ENCODE measurements at places on chromosomes 6 and 20.

DNA sequence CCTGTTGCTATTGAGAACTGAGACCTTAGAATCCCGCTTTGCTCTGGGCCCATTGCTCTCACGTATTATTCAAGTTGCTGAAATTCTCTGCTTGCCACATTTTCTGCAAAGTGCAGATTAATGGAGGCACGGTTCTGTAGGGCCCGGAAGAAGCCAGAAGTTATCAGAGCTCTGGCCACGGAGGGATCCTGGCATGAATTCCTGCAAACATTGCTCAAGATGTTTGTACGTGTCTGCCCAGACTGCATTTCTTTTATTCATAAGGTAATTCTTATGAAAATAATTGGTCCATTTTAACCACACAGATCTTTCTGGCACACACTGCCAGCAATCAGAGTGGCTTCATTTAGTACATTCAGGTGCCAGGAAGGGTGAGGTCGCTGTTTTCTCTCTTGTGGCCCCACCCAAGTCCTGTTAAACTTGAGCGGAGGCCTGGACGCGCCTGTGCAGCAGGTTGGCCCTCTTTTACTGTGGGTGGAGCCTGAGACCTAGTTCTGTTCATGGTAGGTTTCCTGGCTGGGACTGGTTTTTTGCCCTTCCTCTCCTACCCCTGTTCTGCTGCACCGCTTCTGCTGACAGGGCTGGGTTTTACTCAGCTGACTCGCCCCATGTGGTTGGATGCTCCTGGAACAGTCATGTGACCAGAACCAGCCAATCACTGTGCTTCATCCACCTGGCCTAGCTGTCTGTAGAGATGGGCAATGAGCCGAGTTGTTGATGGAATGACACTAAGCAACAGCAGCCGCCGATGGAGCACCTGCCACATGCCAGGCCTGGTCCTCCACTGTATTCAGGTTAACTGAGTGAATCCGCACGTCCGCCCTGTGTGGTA, 230.2 kb downstream of the CDH4 start:
- DNase-seq = no peak

GRCh38 chr6:41651246-41651961, 13.1 kb downstream of the MDFI start:
- no peak for DNase-seq

DNA sequence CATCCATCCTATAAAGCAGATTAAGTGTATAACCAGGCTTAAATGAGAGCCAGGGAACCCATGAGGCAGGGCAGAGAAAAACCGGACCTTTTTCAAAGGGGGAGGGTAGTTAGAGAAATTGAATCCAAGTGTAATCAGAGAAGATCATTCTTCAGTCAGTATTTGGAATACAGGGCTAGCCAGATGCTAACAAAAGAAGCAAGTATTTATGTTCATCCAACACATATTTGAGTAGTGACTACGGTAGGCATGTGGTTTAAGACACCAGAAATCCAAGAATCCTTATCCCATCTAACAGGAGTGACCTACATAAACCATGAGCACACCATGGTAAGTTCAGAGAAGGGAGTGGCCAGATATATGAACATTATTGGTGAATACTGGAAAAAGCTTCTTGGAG, 46.8 kb upstream of the FAM83C start:
- no peak for DNase-seq

- peak; percentile 66 for DNase-seq
These were observed 942.9 kb upstream of the EPHA7 start for GRCh38 chr6:94362061-94362864.

GRCh38 chr20:9081423-9081966, 12.6 kb downstream of the PLCB4 start:
- DNase-seq = no peak

DNA sequence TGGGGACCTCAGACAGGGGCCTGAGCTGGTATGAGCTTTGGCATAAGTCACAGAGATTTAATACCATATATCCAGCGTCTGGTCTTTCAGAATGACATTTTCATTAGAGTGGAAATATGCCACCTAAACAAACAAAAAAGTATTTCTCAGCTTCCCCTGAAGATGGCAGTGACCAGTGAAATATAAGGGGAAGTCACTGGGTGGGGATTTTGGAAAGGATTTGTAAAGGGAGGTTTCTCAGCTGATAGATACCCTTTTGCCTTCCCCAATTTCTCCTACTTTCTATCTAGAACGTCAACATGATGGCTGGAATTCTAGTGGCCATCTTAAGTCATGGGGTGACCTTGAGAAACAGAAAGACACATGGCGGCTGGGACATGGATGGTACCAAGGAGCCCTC, 137.7 kb upstream of the LRFN2 start:
- DNase-seq = no peak

DNA sequence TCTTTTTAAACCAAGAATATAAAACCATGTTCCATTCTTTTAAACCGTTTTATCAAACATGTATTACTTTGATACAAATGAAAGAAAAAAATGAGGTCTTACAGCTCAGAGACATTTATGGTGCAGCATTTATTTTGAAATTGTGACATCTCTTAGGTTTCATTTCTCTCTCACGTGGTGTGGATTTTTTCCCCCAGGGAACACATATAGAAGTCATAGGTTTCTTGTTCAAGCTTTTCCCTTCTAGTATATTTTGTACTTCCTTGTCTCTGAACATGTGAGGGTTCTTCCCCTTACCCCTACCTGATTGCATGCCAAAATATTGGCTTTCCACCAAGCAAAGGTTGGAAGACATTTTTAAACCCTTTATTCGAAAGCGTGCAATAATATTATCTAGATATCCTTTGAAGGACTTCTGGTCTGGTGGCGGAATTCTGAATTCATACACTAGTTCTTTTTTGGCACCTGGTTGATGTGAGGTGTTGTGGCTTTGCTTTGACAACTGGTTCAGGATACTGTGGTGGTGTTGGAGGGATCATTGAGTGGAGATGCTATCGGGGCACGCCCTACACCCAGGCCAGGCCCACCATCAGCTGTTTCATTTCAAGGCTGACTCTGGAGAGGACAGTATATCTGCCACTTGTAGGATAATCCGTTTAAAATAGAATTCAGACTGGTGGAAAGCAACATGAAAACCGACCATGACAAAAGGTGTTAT, 5.6 kb upstream of the FAM50B start:
- DNase-seq = no peak

GRCh38 chr6:145209272-145209671, 526.0 kb downstream of the EPM2A start:
- no peak for DNase-seq

DNA sequence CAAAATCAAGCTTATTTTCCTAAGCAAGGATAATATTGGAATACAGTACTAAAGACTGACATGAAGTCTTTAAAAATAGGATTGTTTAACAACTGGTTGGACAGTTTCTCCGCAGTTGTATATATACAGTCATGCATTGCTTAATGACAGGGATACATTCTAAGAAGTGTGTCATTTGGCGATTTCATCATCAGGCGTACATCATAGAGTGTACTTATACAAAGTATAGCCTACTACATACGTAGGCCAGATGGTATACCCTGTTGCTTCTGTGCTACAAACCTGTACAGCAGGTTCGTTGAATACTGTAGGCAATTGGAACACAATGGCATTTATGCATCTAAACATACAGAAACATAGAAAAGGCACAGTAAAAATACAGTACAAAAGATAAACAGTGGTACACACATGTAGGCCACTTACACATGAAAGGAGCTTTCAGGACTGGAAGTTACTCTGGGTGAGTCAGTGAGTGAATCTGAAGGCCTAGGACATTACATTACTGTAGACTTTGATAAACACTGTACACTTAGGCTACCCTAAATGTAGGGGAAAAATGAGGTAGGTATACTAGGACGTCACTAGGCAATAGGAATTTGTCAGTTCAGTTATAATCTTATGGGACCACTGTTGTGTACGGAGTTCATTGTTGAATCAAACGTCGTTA, 20.1 kb downstream of the HECA start:
- no peak for DNase-seq

GRCh38 chr6:121828146-121828886, 392.9 kb downstream of the GJA1 start:
- no peak for DNase-seq

DNA sequence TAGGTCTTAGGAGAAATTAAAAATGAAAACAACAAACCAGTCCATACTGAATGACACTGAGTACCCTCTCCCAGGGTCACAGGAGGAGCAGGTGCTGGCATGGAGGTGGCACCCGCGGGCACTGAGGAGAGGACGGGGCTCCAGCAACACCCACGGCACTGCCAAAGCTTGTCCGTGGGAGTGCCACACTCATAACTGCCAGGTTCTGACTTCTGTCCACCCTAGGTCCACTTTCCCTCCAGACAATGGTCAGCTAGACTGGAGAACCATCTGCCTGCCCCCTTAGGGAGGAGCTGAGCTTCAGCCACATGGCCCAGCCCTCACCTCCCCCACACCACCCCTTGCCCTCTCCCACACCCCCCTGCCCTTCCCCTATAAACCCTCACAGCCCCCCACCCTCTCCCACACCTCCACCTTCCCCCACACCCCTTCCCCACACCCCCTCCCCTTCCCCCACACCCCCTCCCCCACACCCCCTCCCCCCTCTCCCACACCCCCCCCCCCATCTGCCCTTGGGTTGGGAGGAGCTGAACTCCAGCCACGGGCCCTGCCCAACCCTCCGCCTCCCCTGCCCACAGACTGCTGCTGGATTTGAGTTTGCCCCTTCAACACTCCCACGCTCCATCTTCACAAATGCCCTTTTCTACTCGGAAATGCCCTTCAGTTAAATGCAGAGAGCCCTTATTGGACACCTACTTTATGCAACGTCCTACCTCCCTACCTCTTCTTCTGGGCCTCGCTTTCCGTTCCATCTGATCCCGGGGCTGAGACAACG, 129.6 kb downstream of the TAF4 start:
- DNase-seq = no peak

- no peak for DNase-seq
These were observed 50.9 kb upstream of the TAB2 start for GRCh38 chr6:149266659-149267058.

- DNase-seq = no peak
These were observed 1.1 kb downstream of the CENPB start for GRCh38 chr20:3785240-3786125.

DNA sequence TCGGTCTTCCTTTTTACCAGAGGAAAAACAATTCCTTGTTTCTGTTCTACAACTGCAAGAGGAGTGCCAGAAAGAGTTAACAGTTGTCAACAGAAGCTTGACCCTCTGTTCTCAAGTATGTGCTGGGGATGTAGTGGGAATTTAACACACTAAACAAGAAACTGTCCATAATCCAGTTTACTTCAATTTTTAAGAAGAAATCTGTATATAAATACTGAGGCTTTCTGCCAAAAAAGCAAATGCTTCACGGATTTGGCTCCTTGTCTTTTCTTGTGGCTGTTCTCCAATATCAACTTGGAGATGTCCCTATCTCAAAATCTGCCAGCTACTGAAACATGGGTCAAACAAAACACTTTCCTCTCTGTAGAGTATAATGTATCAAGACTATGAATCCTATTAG, 26.8 kb downstream of the REV3L start:
- DNase-seq = no peak

DNA sequence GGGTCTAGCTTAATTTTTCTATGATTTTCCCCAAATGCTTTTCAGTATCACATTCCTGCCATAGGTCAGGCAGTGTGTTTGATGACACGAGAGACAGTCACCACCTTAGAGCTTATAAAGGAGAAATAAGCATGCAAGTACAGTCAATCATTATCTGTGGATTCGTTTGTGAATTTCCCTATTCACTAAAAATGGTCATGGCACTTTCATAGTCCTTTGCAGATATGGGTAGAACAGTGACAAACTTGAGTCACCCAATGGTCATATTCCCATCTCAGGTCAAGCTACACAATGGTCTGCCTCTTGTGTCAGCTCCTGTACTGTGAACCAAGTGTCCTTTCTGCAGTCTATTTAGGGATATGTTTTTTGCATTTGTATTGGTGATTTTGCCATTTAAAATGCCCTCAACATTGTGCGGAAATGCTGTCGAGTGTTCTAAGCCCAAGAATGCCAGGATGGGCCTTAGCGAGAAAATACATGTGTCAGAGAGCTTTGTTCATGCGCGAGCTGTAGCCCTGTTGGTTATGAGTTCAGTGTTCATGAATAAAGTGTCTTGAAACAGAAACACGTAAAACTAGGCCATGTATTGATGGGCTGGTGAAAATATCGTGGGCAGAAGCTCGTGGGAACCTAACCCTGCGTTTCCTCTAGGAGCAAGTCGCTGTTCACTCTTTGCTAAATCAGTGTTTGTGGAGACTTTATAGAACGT, 19.8 kb downstream of the SUMO4 start:
- DNase-seq = no peak

DNA sequence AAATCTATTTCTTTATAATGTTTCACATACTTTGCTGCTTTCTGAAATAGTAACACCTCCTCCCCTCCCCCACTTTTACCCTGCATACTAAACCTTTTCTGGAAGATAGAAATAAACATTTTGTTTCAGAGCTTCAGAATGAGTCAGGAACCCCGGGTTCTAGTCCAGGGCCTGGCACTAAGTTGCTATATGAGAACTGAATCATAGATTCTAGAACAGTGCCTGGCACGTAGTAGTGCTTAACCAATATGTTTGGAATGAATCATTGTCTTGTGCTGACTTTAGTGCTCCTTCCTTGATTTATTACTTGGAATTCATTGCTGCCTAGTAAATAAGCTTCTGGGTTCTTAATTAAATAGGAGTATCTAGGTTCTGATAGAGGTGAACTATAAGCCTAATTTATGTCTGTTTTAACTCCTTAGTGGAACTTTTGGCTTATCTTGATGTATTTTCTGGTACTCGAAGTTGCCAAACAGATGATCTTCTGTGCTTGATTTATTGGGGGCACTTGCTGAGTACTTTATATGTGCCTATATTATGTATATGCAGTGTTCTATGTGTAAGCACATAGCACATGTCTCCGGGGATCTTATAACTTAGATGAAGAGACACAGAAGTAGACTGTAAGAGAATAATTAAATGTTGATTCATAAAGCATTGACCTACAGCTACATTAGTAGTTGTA, 18.6 kb downstream of the TAB2 start:
- no peak for DNase-seq

- no peak for DNase-seq
These were observed 97.1 kb upstream of the AKAP12 start for GRCh38 chr6:151142676-151143075.

DNA sequence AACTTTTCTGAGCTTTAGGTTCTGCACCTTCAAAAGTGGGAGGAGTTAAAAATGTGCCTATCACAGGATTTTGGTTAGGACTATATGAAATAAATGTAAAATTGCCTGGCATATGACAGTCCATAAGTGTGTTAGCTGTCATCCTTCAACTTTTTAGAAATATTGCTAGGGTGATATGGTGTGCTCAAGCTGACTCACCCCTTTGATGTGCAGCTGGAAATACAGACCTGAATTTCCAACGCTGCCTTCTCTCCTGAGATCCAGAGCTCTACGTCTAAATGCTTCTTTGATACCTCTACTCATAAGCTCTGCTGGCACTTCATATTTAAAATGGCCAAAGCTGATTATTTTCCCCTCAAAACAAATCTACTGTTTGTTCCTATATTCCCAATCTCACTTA, 2.7 kb downstream of the SLC35B3 start:
- DNase-seq = no peak

- no peak for DNase-seq
These were observed 36.5 kb downstream of the MYT1 start for GRCh38 chr20:64200740-64201139.

Data from kidney (tissue), 22 donors.